ENCODE measurements at places on chromosomes 6 and 20. TPM values are rescaled to one million over a fixed set of nuclear protein-coding genes. Genes with fewer than 3 reads are reported as not detected.

The MRAP2 gene
- not detected for total RNA-seq

The PI16 gene
- total RNA-seq: 6.0 TPM

The SAMD3 gene
- 24.1 TPM for total RNA-seq

The EDEM2 gene
- 27.2 TPM for total RNA-seq

The TFAP2D gene
- not detected for total RNA-seq

The DXO gene
- 30.3 TPM for total RNA-seq

The LY6G5B gene
- total RNA-seq: 39.3 TPM

The UNC5CL gene
- 6.2 TPM for total RNA-seq

The LY6G6F gene
- total RNA-seq: not detected

The RBM24 gene
- total RNA-seq: not detected

The PRSS35 gene
- not detected for total RNA-seq

The CST4 gene
- not detected for total RNA-seq

The CDH26 gene
- total RNA-seq: 4.1 TPM

The UBD gene
- not detected for total RNA-seq

The ARMC12 gene
- 0.69 TPM for total RNA-seq

The HIVEP1 gene
- total RNA-seq: 17.6 TPM

The KHDC1 gene
- total RNA-seq: 1.7 TPM

The SPATS1 gene
- not detected for total RNA-seq

The PACSIN1 gene
- total RNA-seq: 2.3 TPM

The KIAA0408 gene
- 6.9 TPM for total RNA-seq

The BTNL2 gene
- not detected for total RNA-seq

The SYCP2 gene
- total RNA-seq: 4.0 TPM

The NKAIN2 gene
- total RNA-seq: not detected

Data from CD4-positive, alpha-beta memory T cell (primary cell).